ENCODE measurements at places on chromosomes 2 and 18.

GRCh38 chr2:42853549-42854206 is 61.3 kb upstream of the HAAO start:
- H3K4me1 ChIP-seq, result peaks cover 12% of the 10 kb centered on the region
- H3K4me3 ChIP-seq, result no peak overlapping the region
- DNase-seq, result no peak
- H3K27me3 ChIP-seq, result no peaks in the 10 kb centered on the region

GRCh38 chr18:75227535-75228296 is 17.1 kb downstream of the TSHZ1 start:
- peaks cover 49% of the 10 kb centered on the region for H3K4me1 ChIP-seq
- no peaks in the 10 kb centered on the region for H3K27me3 ChIP-seq
- no peak for DNase-seq
- H3K4me3 ChIP-seq, result no peak overlapping the region
- no peaks in the 10 kb centered on the region for H3K36me3 ChIP-seq

GRCh38 chr2:237691908-237692600 is 64.7 kb downstream of the LRRFIP1 start:
- peak overlapping the region; percentile 47 for H3K4me3 ChIP-seq
- no peaks in the 10 kb centered on the region for H3K27me3 ChIP-seq
- H3K36me3 ChIP-seq, result no peaks in the 10 kb centered on the region
- peak; percentile 96 for DNase-seq

- H3K27me3 ChIP-seq, result no peaks in the 10 kb centered on the region
- DNase-seq, result no peak
- H3K36me3 ChIP-seq, result no peaks in the 10 kb centered on the region
- no peak overlapping the region for H3K4me3 ChIP-seq
These were observed 523.4 kb upstream of the FANCL start for GRCh38 chr2:58764338-58765104.

GRCh38 chr2:39516347-39517101 is 79.4 kb upstream of the MAP4K3 start:
- peak overlapping the region; percentile 28 for H3K27ac ChIP-seq
- H3K36me3 ChIP-seq, result no peaks in the 10 kb centered on the region
- H3K4me3 ChIP-seq, result no peak overlapping the region
- H3K4me1 ChIP-seq, result peaks cover 33% of the 10 kb centered on the region

GRCh38 chr2:37436323-37436722 is 91.9 kb downstream of the QPCT start:
- no peak for DNase-seq
- no peaks in the 10 kb centered on the region for H3K36me3 ChIP-seq
- no peaks in the 10 kb centered on the region for H3K27me3 ChIP-seq

GRCh38 chr2:152415796-152416195 is 80.8 kb downstream of the FMNL2 start:
- H3K36me3 ChIP-seq, result no peaks in the 10 kb centered on the region
- H3K4me1 ChIP-seq, result peaks cover 1% of the 10 kb centered on the region
- H3K4me3 ChIP-seq, result no peak overlapping the region
- H3K27ac ChIP-seq, result no peak overlapping the region

GRCh38 chr2:74544634-74545033 is 9.1 kb downstream of the LOXL3 start:
- H3K4me1 ChIP-seq, result peaks cover 5% of the 10 kb centered on the region
- no peak for DNase-seq
- H3K27me3 ChIP-seq, result no peaks in the 10 kb centered on the region

- H3K4me1 ChIP-seq, result no peaks in the 10 kb centered on the region
- no peak overlapping the region for H3K27ac ChIP-seq
- no peak for DNase-seq
- no peaks in the 10 kb centered on the region for H3K36me3 ChIP-seq
These were observed 304.7 kb upstream of the HNMT start for GRCh38 chr2:137659616-137660015.

GRCh38 chr18:71011389-71011788 is 722.5 kb downstream of the SOCS6 start:
- no peaks in the 10 kb centered on the region for H3K4me1 ChIP-seq
- H3K27me3 ChIP-seq, result no peaks in the 10 kb centered on the region
- no peak overlapping the region for H3K4me3 ChIP-seq
- no peak overlapping the region for H3K27ac ChIP-seq

GRCh38 chr18:2083691-2084090 is 487.6 kb downstream of the METTL4 start:
- H3K36me3 ChIP-seq, result no peaks in the 10 kb centered on the region
- no peak for DNase-seq
- H3K4me1 ChIP-seq, result no peaks in the 10 kb centered on the region
- H3K27ac ChIP-seq, result no peak overlapping the region
- no peaks in the 10 kb centered on the region for H3K27me3 ChIP-seq
- no peak overlapping the region for H3K4me3 ChIP-seq

DNA sequence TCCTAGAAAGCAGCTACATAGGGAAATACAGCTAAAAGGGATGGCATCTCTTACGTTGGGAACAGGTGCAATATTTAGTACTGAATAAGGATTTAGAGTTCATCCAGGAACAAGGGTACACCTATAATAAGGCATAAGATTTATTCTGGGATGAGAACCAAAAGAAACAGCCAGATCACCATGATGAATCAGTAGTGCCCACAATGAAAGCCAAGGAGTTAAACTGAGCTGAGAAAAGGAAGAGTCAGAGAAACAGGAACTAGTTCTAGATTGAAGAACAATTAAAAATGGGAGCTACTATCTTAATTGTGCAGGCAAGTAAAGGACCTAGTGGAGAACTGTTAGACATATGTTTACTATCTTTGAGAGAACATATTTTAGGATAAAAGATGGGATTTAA is 692.3 kb downstream of the LRP1B start:
- no peak overlapping the region for H3K4me3 ChIP-seq
- H3K36me3 ChIP-seq, result no peaks in the 10 kb centered on the region
- H3K27me3 ChIP-seq, result no peaks in the 10 kb centered on the region
- H3K4me1 ChIP-seq, result no peaks in the 10 kb centered on the region
- no peak overlapping the region for H3K27ac ChIP-seq
- DNase-seq, result no peak

DNA sequence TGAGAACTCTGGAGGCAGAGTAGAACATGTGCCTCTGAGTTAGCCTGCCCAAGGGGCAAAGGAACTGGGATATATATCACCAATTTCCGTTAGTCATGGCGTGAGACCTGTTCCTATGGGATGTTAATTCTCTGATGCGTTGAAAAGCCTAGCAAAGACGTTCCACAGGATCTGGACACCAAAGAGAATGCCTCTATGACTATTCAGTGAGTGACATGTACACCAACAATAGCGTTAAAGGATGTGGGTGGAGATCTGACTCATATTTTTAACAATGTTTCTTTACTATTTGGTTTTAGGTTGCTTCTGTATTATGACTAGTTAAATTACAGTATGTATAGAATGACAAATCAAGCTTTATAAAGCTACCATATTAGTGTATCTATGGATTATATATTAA is 320.9 kb upstream of the MC4R start:
- H3K36me3 ChIP-seq, result no peaks in the 10 kb centered on the region
- no peak overlapping the region for H3K4me3 ChIP-seq
- H3K4me1 ChIP-seq, result no peaks in the 10 kb centered on the region
- no peak overlapping the region for H3K27ac ChIP-seq
- DNase-seq, result no peak

GRCh38 chr2:189631849-189632248 is 29.4 kb upstream of the ASNSD1 start:
- no peak overlapping the region for H3K27ac ChIP-seq
- DNase-seq, result no peak
- H3K36me3 ChIP-seq, result no peaks in the 10 kb centered on the region
- no peak overlapping the region for H3K4me3 ChIP-seq
- no peaks in the 10 kb centered on the region for H3K27me3 ChIP-seq

DNA sequence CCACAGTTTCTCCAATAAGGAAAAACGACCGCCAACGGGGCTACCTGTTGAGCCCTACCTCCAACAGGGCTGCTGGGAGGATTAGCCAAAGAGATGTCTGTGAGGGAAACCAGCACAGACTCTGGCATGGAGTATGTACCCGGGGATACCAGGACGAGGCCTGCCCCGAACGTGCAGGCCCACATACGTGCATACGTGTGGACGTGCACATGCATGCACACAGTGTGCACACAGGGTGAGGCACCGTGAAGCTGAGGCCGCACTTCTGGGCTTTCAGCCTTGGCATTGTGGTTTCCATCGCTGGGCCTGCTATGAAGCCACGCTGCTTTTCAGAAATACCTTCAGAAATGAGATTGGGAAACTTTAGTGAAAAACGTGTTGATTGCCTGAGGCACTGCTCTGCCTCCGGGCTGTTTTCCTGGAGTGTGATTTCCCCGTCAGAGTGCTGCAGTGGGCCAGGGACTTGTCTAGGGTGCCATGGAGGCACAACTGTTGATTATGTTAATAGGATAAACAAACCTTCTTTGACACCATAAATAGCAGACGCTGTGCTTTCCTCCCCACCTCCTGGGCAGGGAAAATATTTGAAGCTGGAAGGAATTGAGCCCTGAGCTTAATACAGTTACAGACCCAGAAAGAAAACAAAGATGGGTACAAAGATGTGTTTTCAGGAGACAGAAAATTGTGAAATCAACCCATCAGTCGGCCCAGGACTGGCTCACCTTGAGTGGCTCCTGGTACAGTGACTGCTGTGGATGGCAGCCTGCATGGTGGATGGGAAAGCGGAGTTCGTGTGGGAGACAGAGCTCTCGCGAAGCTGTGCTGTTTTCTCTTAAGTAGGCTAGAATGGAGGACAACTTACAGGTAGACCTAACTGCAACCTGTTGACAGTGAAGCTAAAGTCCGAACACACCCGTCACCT is 182.3 kb downstream of the FAM210A start:
- H3K27me3 ChIP-seq, result no peaks in the 10 kb centered on the region
- H3K27ac ChIP-seq, result no peak overlapping the region
- no peaks in the 10 kb centered on the region for H3K36me3 ChIP-seq
- H3K4me1 ChIP-seq, result peaks cover 28% of the 10 kb centered on the region
- no peak overlapping the region for H3K4me3 ChIP-seq

- no peak overlapping the region for H3K27ac ChIP-seq
- H3K4me1 ChIP-seq, result no peaks in the 10 kb centered on the region
- H3K4me3 ChIP-seq, result no peak overlapping the region
- H3K27me3 ChIP-seq, result no peaks in the 10 kb centered on the region
These were observed 200.7 kb downstream of the TMEM163 start for GRCh38 chr2:134518101-134518500.

DNA sequence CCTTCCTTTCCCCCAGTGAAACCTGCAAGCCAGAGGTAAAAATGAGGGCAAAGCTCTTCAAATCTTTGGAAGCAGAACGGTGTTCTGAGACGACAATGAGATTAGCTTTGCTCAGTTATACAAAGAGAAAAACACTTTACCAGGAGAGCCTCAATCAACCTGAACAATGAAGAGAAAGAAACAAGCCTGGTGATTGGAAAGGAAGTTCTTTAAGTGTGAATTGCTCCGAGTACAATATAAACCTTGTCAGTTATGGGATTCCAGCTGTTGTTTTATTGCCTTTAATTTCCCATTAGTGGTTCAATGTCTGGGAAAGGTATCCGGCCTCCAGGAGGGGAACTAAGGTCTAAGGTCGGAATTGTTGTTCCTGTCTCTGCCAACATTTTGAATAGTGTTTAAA is 901.6 kb downstream of the EPHA4 start:
- H3K27me3 ChIP-seq, result no peaks in the 10 kb centered on the region
- DNase-seq, result peak; percentile 10
- H3K36me3 ChIP-seq, result no peaks in the 10 kb centered on the region
- H3K4me3 ChIP-seq, result no peak overlapping the region

DNA sequence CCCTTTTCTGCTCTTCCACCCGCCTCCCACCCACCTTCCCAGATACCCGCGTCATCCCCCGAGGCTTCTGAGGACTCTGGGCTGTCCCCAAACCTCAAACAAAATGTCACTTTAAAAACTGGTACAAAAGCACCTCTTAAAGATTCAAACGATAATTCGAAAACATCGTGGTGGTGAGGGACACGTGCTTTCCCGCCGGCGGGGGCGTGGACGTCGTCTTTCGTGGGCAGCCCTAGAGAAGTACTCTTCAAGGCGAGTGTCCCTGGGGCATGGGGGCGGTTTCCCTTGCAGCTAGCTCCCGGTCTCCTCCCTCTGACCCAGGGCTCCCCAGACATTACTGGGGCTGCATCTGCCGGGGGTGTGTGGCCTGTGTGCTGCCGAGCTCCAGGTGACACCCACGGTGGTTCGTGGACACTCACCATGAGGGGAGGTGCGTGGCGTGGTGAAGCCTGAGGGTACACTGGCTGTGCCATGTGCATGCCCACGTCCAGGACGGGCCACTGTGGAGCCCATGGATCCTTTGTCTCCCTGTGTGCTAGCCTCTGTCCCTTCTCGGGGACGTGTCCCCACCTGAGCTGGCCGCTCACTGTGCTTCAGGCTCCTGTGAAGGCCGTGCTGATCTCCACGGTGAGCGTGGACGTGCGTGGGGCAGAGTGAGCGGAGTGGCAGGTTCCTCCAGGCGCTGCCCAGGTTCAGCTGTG is 117.8 kb downstream of the NFATC1 start:
- no peaks in the 10 kb centered on the region for H3K4me1 ChIP-seq
- H3K4me3 ChIP-seq, result no peak overlapping the region
- H3K36me3 ChIP-seq, result no peaks in the 10 kb centered on the region

DNA sequence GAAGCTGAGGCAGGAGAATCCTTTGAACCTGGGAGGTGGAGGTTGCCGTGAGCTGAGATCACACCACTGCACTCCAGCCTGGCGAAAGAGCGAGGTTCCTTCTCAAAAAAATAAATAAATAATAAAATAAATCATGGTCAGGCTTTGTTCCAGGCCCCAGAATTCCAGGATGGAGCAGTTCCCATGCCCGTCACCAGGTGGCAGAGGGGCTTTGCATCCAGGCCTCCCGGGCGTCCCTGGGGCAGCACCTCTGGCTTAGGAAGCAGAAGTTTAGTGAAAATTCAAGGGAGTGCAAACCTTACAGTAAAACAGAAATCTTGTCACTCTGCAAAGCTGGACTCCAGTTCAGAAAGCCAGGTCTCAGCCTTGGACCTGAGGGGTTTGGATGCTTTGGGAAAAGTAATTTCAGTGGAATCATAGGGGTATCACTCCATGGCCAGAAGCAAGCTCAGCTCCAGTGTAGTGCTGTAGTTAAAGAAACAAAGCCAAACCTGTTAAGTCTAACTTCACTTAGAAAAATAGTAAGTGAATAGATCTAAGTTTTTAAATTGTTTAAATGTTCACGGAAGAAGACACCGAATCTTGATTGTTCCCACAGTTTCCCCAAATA is 512.7 kb downstream of the CMPK2 start:
- H3K27me3 ChIP-seq, result no peaks in the 10 kb centered on the region
- no peak overlapping the region for H3K4me3 ChIP-seq
- H3K27ac ChIP-seq, result no peak overlapping the region

GRCh38 chr2:57516698-57517340 is 529.8 kb upstream of the VRK2 start:
- H3K27ac ChIP-seq, result no peak overlapping the region
- no peaks in the 10 kb centered on the region for H3K27me3 ChIP-seq
- no peaks in the 10 kb centered on the region for H3K4me1 ChIP-seq

DNA sequence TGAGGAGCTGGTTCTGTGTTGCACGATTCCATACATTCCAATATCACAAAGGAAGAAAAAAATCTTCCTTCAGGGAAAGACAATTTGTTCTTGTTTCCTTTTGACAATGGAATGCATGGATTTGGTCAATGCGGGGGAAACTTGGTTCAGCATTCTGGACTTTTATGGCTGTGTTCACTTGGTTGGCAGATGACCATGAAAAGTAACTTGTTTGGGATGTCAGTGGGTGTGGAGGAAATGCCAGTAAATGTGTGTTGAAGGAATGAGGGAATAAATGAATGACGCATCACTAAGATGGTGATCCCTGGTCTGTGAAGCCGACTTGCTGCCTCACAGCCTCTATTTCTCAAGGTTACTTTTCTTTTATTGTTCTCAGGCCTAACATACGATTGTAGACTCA is 53.7 kb downstream of the THUMPD2 start:
- no peaks in the 10 kb centered on the region for H3K36me3 ChIP-seq
- peaks cover 13% of the 10 kb centered on the region for H3K4me1 ChIP-seq
- no peak for DNase-seq

GRCh38 chr2:207885010-207885409 is 115.3 kb upstream of the FZD5 start:
- no peak overlapping the region for H3K4me3 ChIP-seq
- no peaks in the 10 kb centered on the region for H3K36me3 ChIP-seq
- H3K27me3 ChIP-seq, result no peaks in the 10 kb centered on the region
- no peak overlapping the region for H3K27ac ChIP-seq
- peaks cover 1% of the 10 kb centered on the region for H3K4me1 ChIP-seq
